Activated naive CD4-positive, alpha-beta T cell treated with Interleukin-2 at 50 U/mL for 16 hours (primary cell): ENCODE measurements at places on chromosomes 2 and 18.

- DNase-seq = no peak
Observed at GRCh38 chr18:54013452-54013851, 211.0 kb downstream of the MBD2 start.

DNA sequence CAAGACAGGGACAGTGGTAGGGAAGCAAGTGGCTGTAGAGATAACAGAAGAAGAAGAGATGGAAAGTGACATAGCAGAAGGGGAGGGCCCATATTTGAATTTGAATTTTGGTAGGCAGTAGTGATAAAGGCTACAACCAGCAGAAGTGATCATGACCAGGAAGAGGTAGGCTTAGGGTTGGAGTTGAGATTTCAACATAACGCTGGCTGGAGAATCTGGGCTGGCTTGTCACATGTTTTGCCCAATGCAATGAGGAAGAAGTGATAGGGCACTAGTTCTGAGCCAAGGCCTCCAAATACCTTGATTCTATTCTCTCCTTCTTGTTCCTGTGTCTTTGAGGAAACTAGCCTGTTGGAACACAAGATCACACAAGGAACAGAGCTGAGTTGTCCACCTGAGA is 69.4 kb downstream of the SCG2 start:
- DNase-seq = no peak

DNA sequence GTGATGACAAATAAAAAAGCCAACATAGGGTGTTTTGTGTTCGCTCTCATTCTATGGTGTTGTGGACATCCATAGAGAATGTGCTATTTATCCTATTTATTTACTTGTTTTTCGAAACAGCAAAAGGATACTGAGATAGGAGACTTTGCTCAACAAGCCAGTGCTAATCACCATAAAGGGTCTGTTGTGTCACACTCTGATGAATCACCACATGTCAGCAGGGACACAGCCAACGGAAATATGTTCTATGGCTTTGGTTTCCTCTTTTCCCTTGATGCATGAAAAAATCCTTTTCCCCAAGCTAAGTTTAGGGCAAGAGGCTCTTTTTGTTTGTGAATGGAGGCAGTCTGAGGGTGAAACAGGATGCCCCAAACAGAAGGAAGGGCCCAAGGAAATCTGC is 154.3 kb downstream of the RNF152 start:
- DNase-seq = no peak

DNA sequence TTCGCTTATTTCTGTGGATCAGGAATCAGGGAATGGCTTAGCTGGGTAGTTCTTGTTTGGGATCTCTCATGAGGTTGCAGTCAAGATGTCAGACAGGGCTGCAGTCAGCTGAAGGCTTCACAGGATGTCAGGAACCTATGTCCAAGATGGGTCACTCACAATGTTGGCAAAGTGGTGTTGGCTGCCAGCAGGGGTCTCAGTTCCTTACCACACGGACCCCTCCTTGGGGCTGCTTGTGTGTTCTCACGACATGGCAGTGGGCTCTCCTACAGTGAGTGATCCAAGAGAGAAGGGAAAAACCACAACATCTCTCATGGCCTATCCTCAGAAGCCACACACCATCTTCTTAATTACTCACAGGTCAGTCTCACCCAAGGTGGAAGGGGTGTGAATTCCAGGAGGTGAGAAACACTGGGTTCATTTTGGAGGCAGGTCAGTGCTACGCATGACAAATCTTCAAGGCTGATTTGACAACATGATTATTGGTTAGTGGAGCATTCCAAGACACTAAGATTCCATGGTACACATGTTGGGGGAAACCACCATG is 1.3 kb upstream of the ANTXR1 start:
- DNase-seq = no peak

GRCh38 chr18:23232331-23232730 is 97.0 kb downstream of the CABLES1 start:
- no peak for DNase-seq

DNA sequence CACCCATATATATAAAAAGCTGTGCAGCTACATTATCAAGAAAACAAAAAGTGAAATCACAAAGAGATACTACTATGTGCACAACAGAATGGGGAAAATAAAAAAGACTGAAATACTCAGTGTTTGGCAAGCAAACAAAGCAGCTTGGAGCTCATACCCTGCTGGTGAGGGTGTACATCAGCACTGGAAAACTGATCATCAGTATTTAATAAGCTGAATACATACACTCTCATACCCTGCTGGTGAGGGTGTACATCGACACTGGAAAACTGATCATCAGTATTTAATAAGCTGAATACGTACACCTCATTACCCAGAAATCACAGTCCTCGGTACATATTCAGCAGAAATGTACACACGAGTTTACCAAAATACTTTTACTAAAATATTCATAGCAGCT is 220.8 kb downstream of the SPP2 start:
- no peak for DNase-seq

DNA sequence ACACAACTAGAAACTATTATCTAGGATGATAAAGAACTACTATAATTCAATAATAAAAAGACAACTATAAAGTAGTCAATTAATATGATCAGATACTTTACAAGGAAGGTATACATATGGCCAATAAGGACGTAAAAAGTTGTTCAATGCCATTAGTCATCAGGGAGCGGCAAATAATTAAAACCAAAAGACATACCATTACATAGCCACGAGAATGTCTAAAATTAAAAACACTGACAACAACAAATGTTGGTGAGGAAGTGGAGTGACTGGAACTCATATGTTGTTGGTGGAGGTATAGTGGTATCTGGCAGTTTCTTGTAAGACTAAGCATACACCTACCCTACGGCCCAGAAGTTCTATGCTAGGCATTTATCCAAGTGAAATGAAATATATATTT is 152.4 kb downstream of the MTCL1 start:
- DNase-seq = no peak

DNA sequence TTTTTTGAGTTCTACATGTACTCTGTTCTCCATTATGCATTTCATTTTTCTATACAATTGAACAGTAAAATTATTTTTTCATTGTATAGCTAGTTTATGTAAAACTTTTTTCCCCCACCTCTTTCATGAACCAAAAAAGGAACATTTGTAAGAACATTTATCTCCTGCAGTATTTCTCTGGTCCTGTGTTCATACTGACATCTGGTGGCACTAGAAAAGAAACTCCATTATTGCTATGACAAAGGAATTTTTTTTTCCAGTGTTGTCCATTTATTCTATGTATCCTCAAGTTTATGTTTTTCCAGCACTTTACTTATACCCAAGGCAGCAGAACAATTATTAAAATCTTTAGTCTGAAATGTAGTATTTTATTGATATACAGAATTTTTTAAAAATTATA is 27.4 kb upstream of the CHAC2 start:
- DNase-seq = no peak

GRCh38 chr2:37554155-37554510 is 117.3 kb downstream of the CDC42EP3 start:
- no peak for DNase-seq

DNA sequence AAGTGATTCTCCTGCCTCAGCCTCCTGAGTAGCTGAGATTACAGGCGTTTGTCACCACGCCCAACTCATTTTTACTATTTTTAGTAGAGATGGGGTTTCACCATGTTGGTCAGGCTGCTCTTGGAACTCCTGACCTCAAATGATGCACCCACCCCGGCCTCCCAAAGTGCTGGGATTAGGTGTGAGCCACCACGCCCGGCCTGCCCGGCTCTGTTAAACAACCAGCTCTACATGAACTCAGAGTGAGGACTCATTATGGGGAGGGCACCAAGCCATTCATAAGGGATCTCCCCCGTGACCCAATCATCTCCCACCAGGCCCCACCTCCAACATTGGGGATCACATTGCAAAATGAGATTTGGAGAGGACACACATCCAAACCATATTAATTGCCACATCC is 8.8 kb downstream of the ATIC start:
- no peak for DNase-seq

DNA sequence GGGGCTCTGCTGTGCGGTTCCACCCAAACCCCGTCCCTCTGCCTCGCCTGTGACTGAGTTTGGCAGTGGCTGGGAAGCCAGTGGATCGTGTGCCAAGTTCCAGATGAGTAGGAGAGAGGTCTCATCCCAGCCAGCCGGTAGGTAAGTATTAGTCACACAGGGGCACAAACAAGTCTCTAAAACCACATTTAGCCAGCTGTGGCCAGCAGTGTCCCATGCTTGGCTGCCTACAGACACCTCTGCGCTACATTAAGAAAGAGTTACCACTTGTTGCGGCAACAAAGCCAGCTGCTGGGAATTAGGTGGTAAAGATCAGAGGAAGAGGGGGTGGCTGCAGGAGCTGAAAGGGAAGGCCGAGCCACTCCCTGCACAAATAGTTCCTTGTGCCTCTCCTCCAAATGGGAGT is 81.2 kb downstream of the GATA6 start:
- no peak for DNase-seq

DNA sequence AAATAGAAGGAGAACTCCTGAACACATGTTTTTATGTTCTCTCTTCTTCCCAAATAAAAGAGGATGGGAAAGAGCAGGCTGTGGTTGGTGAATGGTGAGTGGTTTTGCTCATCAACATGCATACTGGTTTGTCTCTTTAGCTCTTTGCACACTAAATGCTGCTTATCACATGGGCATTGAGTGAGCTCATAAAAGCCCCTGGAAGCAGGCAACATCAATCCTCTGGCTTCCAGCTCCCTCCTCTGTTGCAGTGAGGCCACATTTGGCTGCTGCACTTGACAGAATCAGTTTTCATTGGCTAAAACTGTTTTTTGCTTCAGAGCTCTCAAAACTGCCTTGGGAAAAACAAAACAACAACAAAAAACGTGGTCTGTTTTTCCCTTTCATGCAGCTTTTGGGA is 1308.2 kb upstream of the NRXN1 start:
- DNase-seq = no peak

DNA sequence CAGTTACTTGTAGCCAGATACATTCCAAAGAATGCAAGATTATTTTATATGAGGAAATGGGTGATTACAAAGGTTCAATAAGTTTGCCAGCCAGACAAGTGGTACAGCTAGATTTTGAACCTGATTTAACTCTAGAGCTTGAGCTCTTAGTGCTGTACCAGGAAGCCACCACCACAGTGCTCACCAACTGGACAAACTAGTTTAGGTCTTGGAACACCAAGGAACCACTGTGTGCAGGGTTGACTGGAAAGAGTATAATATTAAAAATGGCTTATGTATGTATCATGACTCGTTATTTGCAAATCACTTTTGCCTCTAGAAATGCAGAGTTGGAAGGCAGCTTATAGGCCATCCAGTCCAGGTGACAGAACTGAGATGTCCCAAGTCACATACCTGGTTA is 177.2 kb downstream of the TXNL1 start:
- DNase-seq = no peak

DNA sequence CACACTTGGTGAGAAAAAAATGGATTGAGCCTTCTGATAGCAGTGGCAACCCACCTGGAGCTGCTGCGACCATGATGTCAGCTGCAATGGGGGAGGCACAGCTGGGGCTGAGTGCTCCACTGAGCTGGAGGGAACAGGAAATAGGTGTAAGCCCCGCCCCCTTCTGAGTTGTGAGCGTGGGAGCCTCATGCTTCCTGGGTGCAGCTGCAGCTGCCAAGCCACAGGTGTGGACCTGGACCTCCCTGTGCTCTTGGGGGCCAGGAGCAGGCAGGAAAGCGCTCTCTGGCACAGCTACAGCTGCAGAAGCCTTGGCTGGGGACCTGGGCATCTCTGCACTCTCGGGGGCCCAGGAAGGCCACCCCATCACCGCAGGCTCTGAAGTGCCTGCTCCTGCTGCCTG is 970.6 kb downstream of the DCDC2C start:
- peak; percentile 7 for DNase-seq

- DNase-seq = no peak
Observed at GRCh38 chr2:57107353-57107752, 923.6 kb downstream of the CCDC85A start.

DNA sequence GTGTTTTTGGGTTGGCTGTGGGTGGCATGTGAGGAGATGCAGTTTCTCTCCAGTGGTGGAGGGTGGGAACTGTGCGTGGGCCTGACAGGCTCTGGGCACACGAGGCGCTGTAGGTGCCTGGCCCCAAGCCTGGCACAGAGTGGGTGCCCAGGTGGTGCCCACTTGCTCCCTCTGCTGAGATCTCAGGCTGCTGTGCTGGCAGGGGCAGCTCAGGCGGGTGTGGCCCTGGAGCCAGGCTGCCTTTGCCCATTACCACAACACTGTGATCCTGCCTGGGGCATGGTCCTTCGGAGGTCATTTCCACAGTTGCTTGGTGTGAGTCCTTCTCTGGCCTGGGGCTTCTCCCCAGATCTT is 20.4 kb downstream of the TSHZ1 start:
- no peak for DNase-seq

DNA sequence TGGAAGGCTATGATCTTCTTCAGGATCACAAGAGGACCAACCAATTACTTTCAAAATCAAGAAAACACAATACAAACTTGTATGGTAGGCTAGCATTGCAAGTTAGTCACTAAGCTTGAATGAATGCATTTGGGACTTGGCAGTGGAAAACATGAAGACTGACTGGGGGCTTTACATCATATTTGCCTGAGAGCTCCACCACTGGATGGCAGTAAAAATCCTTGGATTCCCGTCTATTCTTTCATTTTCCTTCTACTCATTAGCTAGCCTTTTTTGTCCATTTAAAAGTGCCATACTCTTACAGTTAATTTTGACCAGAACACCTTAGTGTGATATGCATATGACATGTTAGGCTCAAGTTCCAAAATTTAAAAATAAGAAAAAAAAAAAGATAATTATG is 63.5 kb upstream of the RASGRP3 start:
- no peak for DNase-seq

- DNase-seq = no peak
Observed at GRCh38 chr2:55088400-55088799, 38.1 kb upstream of the RTN4 start.

DNA sequence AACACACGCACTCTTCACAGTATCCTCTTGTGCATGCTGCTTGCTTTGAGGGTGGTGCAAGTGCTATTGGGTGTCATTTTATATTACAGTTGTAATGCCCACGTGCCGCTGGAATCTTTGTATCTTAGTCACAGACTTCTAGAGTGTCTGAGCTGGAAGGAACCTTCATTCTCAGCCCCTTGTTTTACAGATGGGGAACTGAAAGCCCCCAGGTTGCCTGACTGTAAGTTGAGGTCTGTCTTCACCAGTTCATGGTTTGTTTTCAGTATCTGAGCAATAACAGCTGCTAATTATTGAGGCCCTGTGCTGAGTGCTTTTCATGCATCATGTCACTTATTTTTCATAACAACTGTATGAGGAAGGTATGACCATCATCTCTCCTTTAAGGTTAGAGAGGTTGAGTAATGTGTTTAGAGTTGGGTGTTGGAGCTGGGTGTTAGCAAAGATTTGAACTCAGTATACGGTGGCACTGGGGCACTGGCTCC is 77.0 kb downstream of the PRKCE start:
- no peak for DNase-seq

DNA sequence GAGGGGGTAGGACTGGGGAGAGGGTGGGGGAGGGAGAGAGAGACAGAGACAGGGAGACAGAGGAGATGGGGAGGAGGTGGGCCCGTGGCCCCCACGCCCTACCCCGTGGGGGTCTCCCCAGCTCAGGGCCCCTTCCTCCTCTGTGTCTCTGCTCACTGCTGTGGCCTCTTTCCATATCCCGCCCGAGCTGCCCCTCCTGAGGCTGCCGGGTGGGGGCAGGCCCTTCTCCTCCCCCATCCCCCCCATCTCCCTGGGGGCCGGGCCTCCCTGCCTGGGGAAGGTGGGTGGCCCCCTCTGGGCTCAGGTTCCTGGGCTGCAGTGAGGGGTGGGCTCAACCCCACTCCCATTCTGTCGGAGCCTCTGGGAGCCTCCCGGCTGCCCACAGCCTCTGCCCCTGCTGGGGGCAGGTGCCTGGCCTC is 332 bp upstream of the PDCD1 start:
- peak; percentile 32 for DNase-seq
